ENCODE measurements at places on chromosomes 5 and 9.

GRCh38 chr5:71615809-71616208 is 28.7 kb downstream of the MCCC2 start:
- DNase-seq = no peak

DNA sequence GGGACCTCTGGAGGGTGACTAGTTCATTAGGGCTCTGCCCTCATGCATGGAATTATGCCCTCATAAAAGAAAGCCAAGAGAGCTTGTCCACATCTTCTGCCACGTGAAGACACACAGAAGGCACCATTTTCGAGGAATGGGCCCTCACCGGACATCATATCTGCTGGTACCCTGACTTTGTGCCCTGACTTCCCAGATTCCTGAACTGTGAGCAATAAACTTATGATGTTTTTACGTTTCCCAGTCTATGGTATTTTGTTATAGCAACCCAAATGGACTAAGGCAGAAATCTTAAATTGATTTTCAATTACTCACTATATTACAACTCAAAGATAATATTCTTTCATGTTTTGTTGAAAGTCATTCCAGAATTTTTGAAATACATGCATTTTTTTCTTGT is 163.8 kb upstream of the PAPPA start:
- DNase-seq = no peak

DNA sequence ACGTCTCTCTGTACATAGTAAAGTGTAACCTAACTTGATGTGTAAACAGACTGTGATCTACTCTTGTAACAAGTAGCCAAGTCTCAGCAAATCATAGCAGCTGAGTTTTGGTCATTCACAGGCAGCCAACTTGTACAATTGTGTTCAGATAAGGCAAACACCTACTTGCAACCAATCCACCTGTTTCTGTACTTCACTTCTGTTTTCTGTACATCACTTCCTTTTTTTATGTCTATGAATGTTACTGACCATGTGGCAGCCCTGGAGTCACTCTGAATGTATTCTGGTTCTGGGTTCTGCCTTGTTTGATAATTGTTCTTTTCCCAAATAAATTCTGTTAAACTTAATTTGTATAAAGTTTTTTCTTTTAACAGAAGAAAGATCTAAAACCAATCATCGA is 26.0 kb downstream of the RLN2 start:
- DNase-seq = no peak

DNA sequence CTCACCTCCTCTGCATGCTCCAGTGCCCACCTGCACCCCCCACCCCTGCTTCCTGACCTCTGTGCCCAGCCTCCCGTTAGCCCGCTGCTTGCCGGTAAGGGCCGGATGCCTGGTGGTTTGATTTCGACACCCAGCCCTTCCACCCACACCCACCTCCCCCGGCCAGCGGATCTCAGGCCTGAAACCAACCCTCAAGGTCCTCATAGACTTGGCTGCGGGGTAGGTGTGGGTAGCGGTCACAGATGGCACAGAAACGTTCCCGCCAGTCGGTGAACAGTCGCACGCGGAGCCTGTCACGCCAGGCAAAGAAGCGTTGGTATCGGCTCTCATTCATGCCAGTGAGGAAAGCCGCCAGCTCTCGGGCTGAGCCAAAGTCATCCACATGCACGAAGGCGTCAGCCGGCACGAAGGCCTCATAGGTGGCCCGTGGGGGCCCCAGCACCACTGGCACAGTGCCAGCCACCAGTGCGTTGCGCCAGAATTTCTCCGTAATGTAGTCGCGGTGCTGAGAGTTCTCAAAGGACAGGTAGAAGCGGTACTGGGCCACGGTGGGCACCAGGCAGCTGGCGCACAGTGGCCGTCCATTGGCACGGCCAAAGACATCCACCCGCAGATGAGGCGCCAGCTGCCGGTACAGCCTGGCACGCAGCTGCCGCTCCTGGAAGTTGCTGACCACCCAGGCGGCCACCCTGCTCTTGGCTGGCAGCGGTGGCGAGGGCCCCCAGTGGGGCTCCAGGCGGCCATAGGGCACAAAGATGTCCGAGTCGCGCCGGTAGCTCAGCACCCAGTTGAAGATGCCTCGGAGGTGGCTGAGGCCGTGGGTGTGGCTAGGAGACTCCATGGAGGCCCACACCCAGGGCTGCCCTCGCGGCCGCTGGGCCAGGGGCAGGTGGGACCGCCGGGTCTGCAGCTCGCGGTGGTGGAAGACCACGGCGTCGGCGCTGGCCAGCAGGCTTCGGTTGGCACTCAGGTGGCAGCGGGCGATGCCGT is 1.1 kb downstream of the FUT7 start:
- no peak for DNase-seq

DNA sequence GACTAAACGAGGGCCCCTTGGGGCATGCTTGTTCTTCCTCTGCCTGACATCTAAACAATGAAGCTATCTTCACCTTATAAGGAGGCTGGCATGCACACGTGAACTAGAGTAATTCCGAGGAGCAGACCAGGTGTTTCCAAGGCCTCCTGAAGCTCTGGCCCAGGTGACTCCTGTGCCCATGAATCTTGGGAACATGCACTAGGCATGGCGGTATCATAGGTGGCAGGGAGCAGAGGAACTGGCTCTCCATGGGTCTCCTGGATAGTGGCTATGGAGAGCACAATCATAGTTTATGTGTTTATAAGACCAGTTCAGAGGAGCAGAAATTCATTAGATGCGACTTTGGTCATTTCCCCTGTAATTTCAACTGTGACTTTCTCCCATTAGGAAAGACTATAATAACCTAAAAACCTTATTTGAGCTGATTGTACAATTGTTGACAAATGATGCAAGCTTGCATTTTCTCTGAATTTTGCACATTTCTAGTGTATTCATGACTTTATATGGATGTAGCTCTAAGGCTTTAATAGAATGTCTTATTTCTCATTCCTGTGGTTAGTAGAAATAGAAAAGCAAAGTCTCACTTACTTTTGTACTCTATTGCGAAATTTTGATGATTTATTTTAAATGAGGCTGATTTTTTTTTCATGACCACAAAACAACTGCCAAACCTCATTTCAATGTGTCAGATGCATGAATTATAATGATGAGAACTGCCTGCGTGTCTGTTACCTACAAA is 135.3 kb upstream of the RPS23 start:
- DNase-seq = no peak

- no peak for DNase-seq
These were observed 357.7 kb downstream of the SEMA5A start for GRCh38 chr5:9188131-9188530.

DNA sequence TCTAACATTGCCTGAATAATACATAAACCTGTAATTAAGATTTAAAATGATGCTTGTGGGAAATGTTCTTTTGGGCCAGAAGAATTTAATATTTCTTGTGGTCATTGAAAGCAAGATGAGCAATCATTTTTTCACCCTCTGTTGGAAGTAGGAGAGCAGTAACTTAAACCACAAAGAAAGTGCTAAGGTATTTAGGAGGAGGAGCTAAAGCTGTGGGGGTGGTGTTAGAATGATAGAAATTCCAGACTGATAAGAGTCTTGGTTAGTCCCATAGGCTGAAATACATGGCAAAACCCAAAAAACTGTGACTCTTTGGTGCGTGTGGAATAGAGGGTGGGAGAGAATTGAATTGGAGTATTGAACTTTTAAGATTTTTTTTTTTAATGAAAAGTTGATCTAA is 247.0 kb downstream of the YTHDC2 start:
- no peak for DNase-seq

DNA sequence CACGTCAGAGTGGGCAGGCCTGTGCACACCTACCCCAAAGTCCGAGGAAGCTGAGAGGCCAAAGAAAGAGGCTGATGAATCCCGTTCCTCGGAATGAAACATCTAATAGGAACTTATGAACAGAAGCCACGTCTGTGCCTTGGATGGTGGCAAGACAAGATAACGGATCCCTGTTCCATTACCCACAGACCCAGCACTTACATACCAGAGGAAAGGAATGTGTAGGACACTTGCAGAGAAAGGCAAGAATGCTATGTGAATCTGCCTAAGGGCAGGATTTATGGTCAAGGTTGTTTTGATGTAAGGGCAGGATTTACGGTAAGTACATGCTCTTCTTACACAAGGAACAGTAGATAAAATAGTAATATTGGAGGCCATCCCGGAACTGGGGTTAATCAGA is 93.2 kb downstream of the WDR41 start:
- no peak for DNase-seq

All from activated naive CD8-positive, alpha-beta T cell treated with anti-CD3 and anti-CD28 coated beads, Interleukin-2, amount 50 U/mL, for 16 hours (primary cell).